M059J (cell line): ENCODE measurements at places on chromosomes 5 and 9. TPM values are rescaled to one million over a fixed set of nuclear protein-coding genes. Genes with fewer than 3 reads are reported as not detected.

DNA sequence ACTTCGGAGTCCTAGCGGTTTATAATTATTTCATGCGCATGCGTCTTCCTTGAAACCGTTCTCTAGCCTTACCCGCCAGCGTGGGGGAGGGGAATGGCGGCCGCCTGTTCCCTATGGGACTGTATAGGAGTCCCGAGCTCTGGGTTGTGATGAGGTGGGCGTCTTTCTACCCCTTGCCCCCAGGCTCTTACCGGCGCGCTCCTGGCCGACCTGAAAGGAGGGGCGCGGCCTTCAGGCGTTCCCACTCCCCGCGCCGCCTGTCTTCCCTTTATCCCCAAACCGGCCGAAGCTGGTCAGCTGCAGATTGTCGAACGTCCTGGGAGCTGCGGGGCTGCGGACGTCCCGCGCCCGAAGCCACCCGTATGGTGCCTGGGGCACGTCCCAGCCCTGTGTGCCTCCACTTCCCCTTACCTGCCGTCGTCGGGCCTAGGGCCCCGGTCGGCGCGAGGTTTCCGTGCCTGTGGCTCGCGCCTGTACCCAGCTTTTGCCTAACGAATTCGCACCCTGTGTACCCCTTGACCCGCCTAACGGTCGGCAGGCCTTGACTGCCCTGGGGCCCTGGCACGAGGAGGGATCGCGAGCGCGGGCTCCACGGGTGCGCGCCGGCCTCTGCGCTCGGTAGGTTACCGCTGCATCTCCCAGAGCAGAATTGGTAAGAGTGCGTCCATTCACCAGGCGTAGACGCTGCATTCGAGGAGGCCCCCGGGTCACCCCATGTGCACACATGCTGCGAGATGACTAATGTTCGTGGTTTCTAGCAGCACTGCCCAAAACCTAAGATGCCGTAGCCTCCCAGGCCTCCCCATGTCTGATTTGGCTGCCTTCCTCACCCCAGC is 653 bp upstream of the HNRNPH1 start:
- DNase-seq, result peak; percentile 93

The TAF11L5 gene
- not detected in 2 replicates for total RNA-seq

DNA sequence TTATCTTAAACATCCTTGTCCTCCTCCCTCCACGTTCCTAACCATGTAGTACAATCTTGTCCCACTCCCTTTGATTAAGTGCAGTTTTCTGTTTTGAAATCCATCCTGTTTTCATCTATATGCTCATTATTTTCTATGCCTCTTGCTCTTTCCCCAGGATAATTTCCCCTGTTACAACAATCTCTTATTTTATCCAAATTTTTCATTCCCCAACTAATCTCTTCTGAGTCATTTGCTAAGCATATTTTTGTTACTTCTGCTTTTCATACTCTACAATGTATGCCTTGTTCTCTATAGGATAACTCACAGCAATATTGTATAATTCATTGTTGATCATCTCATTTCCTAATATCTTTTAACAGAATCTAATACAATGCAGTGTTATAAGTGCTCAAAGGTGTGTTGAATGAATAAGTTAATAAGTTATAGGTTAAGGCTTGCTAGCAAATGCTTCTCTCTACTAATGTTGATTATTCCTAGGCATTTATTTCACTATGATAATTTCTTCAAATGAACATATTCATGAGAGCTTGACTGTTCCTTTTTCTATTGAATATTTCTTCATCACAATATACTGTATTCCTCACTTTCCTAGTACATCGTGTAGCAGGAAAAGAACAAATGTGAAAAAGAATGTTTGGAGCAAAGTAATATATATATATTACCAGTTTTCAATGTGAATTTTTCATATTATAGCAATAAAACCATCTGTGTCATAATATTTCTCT is 1.5 kb downstream of the OMD start:
- no peak for DNase-seq

The SSBP2 gene
- 32.3 and 34.2 TPM in 2 replicates for total RNA-seq

The ACTBL2 gene
- 9.3 and 12.9 TPM in 2 replicates for total RNA-seq

DNA sequence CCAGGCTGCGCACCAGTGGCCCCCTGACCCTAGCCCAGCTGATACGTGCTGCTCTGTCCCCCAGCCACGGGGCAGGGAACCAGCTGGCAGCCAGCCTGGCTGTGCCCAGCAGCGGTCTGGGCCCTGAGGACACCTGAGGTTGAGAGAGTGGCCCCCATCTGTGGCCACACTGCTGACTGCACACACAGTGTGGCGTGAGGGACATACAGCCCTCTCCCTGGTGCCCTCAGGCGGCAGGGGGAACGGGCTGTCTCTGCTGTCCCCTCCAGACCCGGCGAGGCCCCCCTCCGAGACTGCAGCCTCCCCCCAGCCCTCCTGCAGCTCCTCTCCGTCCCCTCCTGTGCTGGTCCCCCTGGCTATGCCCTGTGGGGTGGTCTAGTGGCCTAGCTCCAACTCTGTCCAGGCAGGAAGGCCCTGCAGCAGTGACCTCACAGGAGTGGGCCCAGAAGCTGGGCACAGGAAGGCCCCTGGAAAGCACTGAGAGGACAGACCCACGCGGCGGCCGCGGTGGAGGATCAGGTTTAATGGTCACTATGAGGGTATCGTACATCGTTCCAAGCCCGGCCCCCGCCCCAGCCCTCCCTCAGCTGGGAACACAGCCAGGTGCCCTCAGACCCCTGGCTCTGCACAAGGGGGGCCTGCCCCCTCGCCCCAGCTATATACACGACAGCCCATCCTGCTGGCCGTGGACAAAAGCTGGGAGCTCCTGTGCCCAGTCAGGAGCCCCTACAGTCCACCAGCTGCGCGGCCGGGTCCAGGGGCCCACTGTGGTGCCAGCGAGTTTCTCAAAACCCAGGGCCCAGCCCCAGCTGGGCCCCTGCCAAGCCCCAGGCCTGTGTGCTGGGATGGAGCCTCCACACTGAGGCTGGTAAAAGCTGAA is 6.8 kb upstream of the ENTPD8 start:
- no peak for DNase-seq

The FGF10 gene
- not detected in 2 replicates for total RNA-seq

- peak; percentile 58 for DNase-seq
Measured at GRCh38 chr5:54678737-54679136, 161.2 kb downstream of the SNX18 start.

The SLC34A1 gene
- total RNA-seq, result 0.02 TPM in 1 of 2 replicates, not detected in the other

The SPATA31D4 gene
- total RNA-seq, result not detected in 2 replicates

The NUDT12 gene
- total RNA-seq, result 4.5 and 7.6 TPM in 2 replicates
